ELF-1 (cell line): ENCODE measurements at places on chromosomes 12 and 14.

DNA sequence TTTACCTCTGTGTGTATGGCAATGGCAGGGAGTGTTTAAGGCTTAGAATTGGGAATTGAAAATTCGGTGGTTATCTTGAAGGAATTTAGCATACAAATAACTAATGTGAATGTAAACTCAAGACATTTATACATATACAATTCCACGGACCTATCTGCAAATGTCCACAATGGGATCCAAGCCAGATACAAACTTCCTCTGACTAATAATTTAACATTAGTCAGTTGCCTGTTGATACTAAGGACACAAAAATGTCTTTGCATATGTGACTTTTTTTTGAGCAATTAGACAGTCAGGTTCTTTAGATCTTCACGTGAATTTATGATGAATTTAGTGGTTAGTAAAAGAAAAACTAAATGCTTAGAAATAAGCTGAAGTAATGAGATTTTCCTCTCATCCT, 40.5 kb downstream of the ESR2 start:
- no peak for DNase-seq

DNA sequence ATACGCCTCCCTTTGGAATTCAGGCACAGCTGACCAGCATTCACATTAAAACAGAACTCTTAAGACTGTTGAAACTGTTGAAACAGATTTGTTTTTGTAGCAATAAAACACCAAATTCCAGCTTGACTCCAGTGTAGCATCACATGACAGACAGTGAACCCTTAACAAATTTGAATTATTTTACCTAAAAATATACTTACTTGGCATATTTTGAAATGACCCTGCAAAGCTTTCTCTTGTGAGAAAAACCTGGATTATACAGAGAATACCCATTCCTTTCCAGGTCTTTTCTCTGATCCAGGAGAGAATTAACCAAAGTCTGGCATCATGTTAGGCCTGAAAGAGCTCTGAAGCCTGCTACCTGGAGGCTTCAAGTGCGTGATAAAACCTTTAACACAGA, 410.3 kb downstream of the FOXG1 start:
- DNase-seq = no peak

GRCh38 chr12:51017452-51017851, 8.7 kb downstream of the SLC11A2 start:
- DNase-seq = no peak

DNA sequence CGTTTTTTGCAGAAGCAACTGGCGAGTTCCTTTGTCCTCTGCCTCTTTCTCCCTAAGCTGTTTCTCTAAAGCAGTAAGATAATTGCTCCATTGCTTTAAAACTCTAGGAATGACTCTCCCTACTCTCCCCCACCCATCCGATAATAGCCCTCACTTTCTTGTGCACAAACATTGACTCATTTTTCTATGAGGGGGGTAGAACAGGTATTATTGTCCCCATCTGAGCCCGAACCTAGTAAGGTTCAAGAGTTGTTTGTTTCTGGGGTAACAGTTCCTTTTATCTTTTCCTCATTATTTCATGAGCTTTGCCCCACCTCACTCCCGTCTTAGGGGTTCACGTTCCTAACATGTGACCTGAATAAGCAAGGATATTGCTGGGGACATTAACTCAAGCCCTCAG, 190.6 kb downstream of the EMP1 start:
- DNase-seq = no peak

DNA sequence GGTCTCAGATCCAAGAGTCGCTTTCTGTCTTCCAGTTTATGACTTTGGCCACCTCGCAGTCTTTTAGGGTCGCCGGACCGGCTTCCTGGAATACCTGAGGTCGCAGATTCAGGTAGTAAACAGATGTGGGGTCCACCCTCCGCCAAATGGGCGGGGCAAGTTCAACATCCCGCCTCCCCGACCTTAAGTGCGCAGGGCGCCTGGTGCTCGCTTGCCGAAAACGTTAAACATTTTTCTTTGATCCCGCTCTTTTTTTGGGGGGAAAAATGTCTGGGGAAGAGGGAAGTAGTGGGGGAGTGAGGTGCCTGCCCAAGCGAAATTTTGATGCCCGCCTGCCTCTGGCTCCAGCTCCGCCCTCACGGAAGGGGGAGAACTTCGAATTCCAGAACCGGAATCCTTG, 73.9 kb upstream of the TBX5 start:
- DNase-seq = peak; percentile 39

- DNase-seq = peak; percentile 79
These were observed 10.0 kb downstream of the DDX51 start for GRCh38 chr12:132133952-132134652.

GRCh38 chr14:96514694-96515093, 12.5 kb downstream of the PAPOLA start:
- no peak for DNase-seq

GRCh38 chr14:44756554-44756953, 205.2 kb downstream of the KLHL28 start:
- DNase-seq = no peak

DNA sequence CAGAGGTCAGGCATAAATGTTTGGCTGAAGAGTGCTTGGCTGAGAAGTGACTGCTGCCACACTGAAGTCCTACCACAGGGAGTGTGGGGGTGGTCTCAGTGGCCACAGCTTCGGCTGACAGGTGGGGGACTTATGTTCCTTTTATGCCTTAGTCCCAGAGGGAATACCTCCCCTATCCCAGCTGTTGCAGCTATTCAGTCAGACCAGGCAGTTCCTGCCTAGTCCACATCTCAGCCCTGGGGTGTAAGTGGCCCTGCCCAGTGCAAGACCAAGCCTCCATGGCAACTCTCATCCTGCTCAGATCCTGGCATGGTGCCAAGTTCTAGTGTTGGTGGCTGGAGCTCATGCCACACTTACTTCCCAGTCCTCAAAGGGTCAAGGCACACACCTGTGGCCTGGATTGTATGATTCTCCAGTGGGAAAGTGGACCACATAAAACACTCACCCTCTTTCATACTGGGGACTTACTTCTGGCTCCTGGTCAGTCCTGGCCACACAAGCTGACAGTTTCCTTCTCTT, 161.3 kb upstream of the CAND1 start:
- no peak for DNase-seq

DNA sequence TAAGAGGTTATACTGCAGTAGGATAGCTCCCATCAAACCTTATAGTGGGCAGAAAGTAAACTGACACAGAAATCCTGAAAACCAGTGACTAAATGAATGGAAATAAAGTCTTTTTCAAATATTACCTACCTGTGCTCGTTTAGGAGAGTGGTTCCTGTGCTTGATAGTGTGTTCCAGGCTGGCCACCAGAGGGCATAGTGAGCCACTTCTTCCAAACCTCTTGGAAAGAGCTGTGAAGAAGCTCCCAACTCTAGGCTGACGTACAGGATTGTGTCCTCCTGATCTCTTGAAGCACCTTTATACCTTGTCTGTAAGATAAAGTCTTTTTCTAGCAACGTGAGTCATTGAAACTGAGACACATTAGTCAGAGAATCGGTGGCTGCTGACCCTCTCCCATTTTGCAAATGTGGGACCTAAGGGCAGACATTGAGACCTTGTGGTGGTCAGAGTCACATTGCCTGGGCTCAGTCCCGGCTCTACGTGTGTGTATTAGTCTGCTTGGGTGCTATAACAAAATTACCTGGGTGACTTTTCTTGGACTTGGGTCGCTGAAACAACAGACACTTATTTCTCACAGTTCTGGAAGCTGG, 17.6 kb downstream of the TDP1 start:
- peak; percentile 67 for DNase-seq

GRCh38 chr12:25728056-25728595, 175.0 kb upstream of the LMNTD1 start:
- no peak for DNase-seq

DNA sequence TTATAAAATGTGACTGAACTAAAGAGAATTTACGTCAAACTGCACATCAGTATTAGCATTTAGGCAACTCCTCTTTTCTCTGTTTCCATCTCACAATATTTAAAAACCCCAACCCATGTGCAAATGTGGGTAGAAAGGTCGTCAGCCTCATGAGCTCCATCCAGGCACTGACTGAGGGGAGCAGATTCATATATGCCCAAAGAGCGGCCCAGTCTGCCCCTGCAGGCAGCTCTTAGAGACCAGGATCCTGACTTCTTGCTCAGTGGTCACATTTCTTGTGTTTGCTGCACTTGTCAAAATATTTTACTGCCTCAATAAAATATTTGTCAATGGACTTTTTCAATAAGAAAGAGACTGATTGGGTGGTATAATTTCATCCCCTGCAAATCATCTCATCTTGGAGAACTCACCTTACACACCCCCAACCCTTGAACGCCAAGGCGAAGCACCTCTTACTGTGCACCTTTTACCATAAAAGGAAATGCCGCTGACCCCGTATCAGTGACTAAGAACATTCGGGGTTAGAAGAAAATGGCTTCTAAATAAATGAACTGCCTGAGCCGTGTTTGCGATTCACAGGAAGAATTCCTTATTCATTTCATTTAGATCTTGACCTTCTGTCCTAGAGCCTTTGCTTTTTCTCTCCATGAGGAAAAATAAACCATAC, 418.8 kb downstream of the BCL11B start:
- DNase-seq = no peak

DNA sequence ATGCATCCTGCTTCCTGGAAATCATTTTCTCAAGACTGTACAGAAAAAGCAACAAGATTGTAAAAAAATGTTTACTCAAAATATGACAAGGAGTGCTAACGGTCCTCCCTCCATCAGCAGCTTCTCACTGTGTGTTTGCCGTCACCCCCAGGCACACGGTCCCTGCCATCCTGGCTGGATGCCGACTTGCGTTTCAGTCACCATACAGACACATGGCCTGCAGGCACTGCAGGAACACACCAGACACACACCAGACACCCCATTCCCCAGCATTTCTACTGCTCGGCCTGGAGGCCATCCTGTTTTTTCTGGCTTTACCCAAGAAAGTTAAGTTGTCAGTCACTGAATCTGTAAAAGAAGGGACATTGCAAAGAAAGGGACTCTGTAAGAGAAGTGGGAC, 10.8 kb downstream of the KCNK10 start:
- DNase-seq = no peak

DNA sequence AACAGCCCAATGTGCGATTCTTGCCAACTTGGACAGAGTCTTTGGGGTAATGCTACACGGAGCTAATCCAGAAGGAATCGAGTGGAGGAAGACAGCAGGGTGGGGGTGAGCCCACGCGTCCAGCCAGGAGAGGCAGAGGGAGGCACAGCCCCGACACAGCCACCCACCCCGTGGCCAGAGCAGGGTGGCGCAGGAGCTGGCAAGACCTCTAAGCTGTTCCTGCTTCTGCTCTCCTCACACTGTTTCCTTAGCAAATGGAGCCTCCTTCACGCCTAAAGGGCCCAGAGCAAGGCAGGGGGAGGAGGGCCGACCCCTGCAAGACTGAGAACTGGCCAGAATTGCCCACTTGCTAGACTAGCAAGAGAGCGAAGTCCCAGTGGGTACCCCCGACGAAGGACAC, 91.5 kb downstream of the FBXL14 start:
- no peak for DNase-seq

DNA sequence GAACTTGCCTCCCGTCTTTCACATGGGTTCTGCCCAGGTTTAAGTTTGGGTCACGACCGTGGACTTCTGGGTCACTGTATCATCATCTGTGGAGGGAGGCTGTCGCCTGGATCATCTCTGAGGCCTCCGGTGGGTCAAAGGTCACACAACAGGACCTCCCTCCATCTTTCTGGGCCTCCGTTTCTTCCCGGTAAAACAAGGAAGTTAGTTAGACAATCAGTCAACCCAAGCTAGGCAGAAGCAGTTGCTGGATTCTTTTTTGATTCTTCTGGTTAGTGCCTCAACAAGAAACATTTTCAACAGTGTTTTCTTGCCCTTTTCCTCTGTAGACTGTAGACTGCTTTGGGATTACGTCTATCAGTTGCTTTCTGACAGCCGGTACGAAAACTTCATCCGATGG, 186.6 kb upstream of the BCL2L14 start:
- DNase-seq = no peak

GRCh38 chr14:91392623-91393303, 24.9 kb downstream of the CCDC88C start:
- DNase-seq = peak; percentile 79

GRCh38 chr12:94206886-94207285, 58.5 kb downstream of the PLXNC1 start:
- DNase-seq = no peak

- DNase-seq = no peak
These were observed 101.3 kb upstream of the E2F7 start for GRCh38 chr12:77166696-77167095.

GRCh38 chr14:66056268-66056907, 429.8 kb upstream of the CCDC196 start:
- DNase-seq = no peak

DNA sequence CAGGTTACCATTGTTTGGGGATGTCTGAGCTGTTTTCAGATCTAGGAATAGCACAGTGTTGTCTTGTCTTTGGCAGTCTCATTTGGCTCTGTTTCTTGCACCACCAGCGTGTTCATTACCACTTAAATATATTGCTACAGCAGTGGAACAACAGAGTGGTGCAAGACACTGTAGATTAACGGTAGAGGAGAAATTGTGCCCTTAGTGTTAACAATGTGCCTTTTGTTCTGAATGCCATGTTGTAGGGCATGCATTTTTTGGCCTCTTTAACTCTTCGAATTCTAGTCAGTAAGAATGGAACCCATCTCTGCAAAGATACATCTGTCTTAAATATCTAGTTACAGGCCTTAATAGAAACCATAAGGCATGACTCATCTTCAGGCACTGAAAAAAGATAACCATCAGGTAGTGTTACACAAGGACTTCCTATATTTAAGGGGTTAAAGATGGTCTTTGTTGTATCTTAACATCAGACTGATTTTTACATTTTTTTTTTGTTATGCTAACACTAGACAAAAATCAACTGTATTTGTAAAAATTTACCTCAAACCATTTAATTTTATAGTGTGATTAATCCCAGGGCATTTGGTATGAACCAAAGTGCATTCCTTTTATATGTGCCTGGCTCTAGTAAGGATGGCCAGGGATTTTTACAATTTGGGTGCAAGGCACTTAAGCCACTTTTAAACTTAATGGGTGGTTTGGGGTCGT, 12.9 kb downstream of the DYRK2 start:
- no peak for DNase-seq

GRCh38 chr12:86772696-86773095, 516.5 kb upstream of the MGAT4C start:
- DNase-seq = no peak

- DNase-seq = no peak
These were observed 51.3 kb downstream of the SH2B3 start for GRCh38 chr12:111457071-111457470.

- no peak for DNase-seq
These were observed 11.1 kb upstream of the SMAGP start for GRCh38 chr12:51281202-51281924.

DNA sequence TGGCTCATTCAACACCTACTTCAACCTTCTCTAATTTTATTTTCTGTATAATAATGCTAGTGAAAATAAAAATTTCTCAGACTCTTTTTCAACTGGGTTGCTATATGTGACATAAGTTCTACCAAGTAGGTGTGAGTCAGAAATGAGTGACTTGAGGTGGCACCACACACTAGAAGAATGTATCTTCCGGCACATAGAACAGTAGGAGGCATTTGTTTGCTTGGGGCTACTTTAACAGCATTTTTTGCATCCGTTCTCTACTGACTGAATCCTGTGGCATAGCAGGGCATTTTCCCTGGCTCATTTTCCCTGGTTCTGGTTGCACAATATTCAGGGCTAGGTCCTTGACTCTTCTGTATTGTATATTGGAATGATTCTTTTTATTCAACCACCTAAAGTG, 194.0 kb upstream of the SLC16A7 start:
- no peak for DNase-seq
